Karpas-422 (cell line): ENCODE measurements at places on chromosomes 7 and 10. TPM values are rescaled to one million over a fixed set of nuclear protein-coding genes. Genes with fewer than 3 reads are reported as not detected.
A peak's percentile ranks its signal among the peaks of the same experiment; 100 is the strongest.

DGKB gene
- not detected in 2 replicates for total RNA-seq

GRCh38 chr10:118551535-118552100 lies 43.8 kb downstream of the PRLHR start:
- DNase-seq, result no peak

PNLIPRP1 gene
- not detected in 2 replicates for total RNA-seq

- DNase-seq, result no peak
These were observed 261.4 kb upstream of the PITRM1 start for GRCh38 chr10:3433988-3434387.

DNA sequence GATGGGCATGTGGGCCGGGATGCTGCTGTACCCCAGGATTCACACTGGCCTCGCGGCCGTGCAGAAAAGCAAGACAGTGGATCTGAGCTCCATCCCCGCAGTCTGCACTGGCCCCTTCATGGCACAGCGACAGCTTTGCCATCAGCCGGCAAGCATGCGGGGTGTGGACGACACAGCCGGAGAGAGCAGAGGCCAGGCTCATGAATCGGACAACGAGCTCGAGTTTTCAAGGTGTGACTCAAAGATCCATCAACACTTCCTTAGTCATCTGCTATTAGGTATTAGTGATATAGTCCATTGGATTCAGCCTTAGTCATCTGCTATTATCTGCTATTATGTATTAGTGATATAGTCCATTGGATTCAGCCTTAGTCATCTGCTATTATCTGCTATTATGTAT lies 254.7 kb downstream of the KLF6 start:
- no peak for DNase-seq

CPXM2 gene
- total RNA-seq, result not detected in 2 replicates

HYAL4 gene
- total RNA-seq, result not detected in 2 replicates

- peak; percentile 81 for DNase-seq
These were observed 35.3 kb upstream of the EGR2 start for GRCh38 chr10:62851442-62851841.

GRCh38 chr7:42426163-42426562 lies 189.2 kb upstream of the GLI3 start:
- no peak for DNase-seq

DNA sequence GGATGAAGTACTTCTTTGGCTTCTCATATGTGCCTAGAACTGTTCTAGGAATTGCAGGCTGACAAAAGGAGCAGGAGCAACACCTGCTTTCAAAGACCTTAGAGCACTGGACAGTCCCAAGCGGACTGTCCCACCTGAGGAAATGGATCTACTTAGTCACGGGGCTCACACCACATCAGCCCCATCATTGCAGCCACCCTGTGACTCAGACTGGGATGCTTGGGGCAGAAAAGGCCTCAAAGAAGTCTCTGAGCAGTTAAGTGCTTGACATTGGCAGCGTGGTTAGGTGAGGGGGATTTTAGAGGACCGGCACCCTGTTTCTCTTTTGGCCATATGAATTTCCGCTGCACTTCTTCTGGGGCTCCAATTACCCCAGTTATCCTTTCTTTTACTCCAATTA lies 256.6 kb downstream of the USP6NL start:
- no peak for DNase-seq

CDC14C gene
- total RNA-seq, result not detected in 2 replicates

DNA sequence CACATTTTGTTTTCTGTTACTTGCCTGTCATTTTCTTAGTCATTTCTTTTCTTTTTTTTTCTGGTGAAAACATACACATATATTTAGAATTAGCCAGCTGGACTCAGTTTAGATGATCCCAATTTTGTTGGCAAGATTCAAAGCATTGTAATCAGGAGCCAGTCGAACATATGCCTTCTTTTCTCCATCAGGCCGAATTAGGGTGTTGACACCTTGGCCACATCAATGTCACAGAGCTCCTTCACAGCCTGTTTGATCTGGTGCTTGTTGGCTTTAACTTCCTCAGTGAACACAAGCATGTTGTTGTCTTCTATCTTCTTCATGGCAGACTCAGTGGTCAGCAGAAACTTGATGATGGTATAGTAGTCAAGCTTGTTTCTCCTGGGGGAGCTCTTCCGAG lies 32.6 kb downstream of the PHF14 start:
- no peak for DNase-seq
